Stimulated activated CD8-positive, alpha-beta memory T cell treated with anti-CD3 and anti-CD28 coated beads, Interleukin-15, amount 100 ng/mL, for 4 hours (primary cell): ENCODE measurements at places on chromosomes 4 and X.

GRCh38 chr4:152068866-152069265 is 308.1 kb upstream of the GATB start:
- DNase-seq, result no peak

GRCh38 chrX:38989076-38989475 is 187.8 kb downstream of the MID1IP1 start:
- no peak for DNase-seq

DNA sequence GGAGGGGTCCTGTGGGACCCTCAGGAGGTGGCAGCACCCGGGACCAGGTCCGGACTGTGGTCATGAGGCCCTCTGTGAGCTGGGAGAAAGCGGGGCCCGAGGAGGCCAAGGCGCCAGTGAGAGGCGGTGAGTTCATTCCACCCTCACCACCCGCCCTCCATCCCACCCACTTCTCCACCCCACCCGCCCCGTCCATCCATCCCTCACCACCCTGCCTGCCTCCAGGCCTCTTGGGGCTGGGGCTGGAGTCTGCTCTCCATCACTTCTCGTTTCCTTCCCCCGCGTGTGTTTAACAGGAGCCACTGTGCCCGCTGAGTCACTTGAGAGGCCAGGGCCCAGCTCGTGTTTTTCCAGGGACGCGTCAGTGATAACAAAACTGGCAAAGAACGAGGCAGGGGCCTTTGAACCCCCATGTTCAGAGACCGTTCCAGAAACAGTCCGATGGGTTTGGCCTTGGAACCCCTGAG is 6.2 kb downstream of the SH3TC1 start:
- DNase-seq, result no peak

- no peak for DNase-seq
These were observed 131.6 kb downstream of the GATB start for GRCh38 chr4:151629097-151629783.

DNA sequence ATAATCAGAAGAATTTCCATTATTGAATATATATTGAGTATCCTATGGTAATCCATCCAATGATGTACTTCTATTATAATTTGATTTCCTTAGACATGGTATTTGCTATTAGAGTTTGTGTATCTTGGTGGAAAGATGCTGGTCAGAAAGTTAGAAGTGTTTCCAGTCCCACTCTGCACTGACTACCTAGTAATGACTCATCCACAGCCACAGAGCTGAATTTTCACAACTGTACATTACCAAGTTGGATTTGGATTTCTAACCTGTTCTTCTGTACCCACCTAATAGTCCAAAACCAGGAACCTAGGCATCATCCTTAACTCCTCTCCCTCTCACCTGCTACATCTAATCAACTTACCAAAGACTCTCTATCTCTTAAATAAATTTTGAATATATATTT is 145.4 kb downstream of the REELD1 start:
- no peak for DNase-seq
